ENCODE measurements at places on chromosomes 6 and 20.

DNA sequence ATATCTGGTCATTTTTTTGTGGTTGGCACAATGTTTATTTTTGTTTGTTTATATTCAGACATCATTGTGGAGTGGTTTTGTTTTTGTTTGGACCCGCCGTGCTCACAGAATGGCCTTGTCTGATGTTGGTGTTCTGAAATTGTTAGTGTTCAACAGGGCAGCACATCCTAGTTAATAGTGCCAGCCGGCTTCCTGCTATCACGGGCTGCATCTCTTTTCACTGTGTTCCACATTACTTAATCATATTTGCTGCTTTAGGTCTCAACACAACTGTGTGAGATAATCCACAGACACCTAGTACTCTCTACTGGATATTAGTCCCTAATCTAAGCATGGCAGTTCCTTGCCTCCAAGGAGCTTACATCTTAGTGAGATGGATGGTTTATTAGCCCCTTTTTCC, 2.8 kb upstream of the EIF2S2 start:
- no peak for DNase-seq

GRCh38 chr6:140979642-140980091, 1153.1 kb upstream of the GJE1 start:
- DNase-seq = no peak

- DNase-seq = no peak
Observed at GRCh38 chr20:8427419-8428040, 295.5 kb downstream of the PLCB1 start.

DNA sequence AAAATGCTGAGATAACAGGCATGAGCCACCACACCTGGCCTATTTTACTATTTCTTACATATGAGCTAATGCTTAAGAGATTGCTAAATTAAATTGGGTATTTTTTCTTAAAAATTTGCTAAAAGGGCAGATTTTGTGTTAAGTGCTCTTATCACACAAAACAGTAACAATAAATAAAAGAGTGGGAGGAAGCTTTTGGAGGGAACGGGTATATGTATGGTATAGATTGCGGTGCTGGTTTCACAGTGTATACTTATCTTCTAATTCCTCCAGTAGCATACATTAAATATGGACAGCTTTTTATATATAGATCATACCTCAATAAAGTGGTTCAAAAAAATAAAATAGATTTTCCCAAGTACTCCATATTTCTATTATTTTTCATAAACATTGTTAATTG, 39.4 kb upstream of the FABP7 start:
- DNase-seq = no peak

- DNase-seq = no peak
Observed at GRCh38 chr6:130935978-130936377, 108.8 kb downstream of the SMLR1 start.

Data from germinal center (tissue), 1 donor.